ENCODE measurements at places on chromosomes 16 and 17.

DNA sequence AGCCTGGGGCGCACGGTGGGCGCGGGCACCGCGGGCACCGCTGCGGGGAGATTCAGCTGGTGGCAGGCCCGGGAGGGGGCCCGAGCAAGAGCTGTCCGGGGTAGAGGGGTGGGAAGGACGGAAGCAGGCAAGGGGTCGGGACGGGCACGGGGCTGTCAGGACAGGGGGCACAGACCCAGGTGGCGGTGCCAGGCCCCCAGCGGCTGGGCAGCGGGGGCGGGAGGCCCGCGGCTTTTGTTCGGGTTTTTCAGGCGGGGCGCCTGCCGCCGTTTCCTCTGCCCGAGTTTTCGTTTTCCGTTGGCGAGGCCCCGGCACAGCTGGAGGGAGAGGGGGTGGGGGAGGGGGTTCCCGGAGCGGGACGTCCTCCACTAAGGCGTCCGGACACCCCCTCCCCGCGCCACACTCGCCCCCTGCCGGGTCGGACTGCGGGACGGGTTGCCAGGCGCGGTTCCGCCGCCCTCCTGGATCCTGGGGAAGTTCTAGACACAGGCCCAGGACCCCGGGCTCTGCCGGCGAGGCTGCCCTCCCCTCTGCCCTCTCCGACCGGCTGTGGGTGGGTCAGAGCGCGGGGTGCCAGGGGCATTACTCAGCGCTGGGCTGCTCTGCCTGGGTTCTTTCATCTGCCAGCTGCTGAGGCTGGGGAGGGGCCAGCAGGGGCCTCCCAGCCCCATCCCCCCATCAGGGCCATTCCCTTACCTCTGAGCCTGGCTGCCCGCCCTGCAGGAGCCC is 543 bp downstream of the ARHGAP23 start:
- peak; percentile 79 for DNase-seq

GRCh38 chr17:67746704-67747571 is 29.2 kb downstream of the NOL11 start:
- no peak for DNase-seq

DNA sequence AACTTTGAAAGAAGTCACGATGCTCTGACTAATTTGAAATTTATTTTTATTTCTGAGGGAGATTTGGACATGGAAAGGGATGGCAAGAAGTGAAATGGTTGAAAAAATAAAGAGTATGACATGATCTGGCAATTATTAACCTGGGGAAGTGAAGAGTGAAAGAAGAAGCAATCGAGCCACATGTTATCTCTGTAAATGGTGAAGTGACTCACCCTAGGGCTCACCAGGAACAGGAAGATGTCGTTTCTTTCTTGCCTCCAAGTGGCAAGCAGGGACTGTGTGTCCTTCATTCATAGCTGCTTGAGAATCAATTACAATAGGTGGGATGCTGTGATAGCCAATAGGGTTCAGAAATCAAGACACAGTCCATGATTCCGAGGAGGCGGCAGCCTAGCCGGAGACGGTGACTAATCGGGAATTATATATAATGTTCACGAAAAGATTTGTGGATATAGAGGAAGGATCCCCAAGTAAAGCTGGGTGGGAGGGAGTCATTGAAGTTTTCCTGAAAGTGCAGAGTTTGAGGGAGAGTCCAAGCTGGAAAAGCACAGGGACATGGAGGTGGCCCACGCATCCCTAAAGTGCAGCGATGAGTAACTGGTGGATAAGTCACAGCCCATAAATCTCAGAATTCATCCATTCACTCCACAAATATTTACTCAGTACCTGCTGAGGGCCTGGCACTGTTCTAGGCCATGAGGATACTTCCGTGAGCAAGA is 18.2 kb upstream of the KRT20 start:
- peak; percentile 79 for DNase-seq

DNA sequence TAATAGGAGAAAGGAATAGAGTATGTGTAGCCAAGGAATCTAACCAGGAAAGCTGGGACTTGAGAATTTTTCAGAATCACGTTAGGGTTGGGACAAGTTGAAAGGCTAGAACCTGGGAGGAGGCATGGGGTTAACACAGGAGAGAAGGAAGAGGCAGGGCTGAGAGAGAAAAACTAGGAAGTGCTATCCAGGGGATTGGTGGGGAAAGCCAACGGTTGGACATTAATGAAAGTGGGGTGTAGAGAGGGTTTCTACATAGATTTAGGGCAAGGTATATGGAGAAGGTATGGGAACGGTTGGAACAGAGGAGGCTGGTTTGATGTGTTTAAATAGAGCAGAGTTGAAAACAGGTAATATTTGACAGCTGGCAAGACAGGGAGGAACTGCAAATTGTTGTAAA is 2.7 kb downstream of the SRRM2 start:
- no peak for DNase-seq

DNA sequence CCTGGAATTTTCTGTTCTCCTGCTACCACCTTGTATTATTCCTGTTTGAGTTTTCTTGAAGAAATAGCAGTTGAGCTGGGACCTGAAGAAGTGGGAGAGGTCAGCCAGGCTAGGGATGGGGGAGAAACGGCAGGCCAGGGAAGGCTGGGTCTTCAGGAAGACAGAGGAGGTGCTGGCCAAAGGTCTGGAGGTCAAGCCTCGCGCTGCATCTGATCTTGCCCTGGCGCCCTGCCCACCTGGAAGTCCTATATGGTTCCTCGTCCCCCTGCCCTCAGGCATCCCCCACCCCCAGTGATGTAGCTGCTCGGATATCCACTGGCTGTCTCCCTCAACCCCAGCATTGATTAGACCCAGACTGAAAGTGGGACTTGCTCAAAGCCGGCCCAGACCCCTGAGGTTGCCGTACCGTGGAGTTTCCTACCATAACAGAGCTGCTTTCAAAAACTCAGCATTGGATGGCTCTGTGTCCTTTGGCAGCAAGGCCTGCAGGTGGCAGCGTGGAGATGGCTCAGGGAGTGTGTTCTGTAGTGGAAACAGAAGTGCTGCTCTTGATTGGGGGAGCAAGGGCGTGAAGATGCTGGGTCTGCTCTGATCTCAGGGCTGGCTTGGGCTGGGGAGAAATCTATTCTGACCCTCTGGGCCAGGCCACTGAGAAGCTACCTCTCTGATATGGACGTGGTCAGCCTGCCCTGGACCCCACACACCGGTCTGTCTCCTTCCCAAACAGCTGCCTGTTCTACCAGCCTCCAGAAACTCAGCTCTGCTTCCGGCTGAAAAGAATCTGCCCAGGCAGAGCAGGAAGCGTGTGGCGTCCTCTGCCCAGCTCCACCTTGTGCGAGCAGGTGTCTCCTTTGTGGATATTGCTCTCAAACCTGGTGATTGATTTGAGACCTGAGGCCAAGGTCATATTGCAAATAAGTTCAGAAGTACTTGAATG is 107.0 kb upstream of the CACNG5 start:
- peak; percentile 42 for DNase-seq

DNA sequence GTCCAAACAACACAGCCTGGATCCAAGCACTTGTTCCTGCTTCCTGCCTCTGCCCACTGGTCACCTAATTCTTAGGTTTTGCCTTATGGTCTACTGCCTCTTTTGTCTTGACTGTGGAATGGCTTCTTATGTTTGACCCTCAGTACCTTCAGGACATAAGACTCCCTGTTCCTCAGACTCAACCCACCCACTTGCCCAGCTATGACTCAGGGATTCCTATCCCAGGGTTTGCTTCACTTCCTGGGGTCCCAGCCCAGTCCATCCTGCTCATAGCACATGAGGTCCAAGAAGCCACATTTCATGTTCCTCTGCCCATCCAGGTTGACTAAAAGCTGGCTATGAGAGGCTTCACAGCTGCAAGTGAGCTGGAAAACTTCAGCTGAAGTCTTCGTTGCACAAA is 320.9 kb upstream of the CDH5 start:
- DNase-seq, result peak; percentile 31

DNA sequence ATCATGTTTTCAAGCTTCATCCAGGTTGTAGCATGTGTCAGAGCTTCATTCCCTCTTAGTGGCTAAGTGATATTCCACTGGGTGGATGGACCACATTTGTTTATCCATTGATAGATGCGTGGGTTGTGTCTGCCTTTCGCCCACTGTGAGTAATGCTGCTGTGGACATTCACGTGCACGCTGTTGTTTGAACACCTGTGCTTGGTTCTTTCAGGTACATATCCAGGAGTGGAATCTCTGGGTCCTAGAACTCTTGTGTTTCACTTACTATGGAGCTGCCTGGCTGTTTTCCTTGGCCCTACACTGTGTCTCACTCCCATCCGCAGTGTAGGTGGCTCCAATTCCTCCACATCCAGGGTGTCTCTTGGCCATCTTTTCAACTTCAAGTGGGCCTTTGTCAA is 224.2 kb downstream of the C16orf95 start:
- DNase-seq, result no peak
